ENCODE measurements at places on chromosomes 4 and X.

- DNase-seq: peak; percentile 1
These were observed 104.0 kb downstream of the MAD2L1 start for GRCh38 chr4:119962631-119963030.

DNA sequence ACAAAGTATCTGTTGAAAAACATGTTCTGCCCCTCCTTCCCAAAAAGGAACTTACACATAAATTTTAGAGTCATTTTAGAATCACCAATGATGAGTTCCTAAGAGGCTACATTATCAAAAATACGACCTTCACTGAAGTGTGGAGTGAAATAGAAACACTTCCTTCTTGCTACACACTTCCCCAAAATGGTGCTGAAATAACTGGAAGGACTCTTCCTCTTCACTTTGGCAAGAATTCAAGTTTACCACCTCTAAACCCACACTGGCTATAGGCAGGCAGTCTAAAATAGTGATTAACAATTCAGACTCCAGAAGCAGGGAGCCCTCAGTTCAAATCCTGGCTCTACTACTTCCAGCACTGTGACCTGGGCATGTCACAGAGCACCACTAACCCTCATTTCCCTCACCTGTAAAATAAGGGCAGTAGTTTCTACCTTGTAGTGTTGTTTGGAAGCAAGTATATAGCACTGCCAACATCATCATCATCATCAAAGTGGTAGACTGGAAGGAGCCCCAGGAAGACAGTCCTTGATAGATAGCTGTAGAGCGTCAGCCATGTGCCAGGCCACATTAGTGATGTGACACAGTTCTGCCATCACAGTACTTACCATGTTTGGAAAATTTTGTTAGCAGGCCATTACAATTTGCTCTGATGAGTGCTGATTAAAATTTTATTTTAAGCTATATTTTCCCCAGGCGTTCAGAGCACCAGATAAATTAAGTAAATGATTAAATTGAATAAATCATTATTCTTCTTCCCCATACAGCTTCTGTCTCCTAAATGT lies 103.3 kb downstream of the PARM1 start:
- DNase-seq: no peak

- DNase-seq: no peak
These were observed 21.0 kb upstream of the ANAPC4 start for GRCh38 chr4:25356068-25356467.

- DNase-seq: peak; percentile 1
These were observed 209.5 kb downstream of the PARM1 start for GRCh38 chr4:75142382-75142781.

DNA sequence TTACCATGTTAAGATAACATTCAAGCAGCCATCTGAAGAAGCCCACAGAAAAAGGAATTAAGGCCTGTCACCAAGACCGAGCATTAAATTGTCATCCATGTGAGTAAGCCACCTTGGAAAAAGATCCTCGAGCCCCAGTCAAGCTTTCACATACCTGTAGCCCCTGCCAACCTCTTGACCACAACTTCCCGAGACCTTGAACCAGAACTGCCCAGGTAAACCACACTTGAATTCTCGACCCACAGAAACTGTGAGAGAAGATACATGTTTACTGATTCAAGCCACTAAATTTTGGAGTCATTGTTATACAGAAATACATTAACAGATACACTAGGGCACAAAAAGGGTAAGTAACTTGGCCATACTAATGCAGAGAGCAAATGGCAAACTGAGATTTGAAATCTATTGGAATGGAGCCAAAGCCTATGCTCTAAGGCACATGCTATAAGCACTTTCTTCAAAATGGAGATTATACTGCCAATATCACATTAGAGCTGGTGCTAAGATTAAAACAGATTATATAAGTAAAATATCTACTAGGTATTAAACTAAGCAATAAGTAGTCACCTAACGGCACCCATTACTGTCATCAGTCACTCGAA lies 49.5 kb downstream of the FAM13A start:
- DNase-seq: no peak

DNA sequence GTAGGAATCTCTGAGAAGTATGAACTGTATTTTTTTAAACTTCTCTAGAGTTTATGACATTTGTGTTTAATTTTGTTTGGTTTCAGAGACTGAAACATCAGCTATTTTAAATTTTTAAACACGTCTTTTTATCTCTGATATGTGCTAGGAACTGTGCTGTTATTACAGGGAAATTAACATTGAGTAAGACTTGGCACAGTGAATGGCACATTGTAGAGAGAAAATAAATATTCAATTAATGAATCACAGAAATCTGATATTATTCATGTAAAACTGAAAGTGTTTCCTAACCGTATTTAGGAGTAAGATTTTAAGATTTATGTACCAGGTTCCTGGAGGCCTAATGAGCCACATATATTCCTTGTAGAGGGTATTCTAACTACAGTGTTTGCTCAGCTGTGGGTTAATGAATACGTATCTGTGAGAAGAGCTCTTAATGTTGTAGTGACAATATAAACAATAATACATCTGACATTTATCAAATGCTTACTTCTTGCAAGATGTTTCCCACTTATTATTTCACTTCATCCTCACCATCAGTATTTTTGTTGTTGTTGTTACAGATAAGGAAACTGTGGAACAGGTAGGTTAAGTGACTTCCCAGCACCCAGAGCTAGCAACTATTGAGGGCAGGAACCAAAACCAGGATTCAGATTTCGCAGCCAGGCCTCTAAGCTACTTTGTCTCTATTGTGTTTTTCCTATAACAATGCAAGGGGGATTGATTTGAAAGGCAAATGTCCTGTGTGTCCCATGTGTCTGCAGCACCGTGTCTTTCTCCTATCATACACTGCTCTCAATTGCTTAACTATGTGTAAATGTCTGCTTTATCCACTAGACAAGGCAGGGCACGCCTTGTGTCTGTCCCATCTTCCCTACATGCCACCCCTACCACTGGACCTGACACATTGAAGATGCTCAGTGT lies 121.1 kb upstream of the FAM9C start:
- DNase-seq: peak; percentile 39

GRCh38 chr4:64014647-64015046 lies 394.6 kb downstream of the TECRL start:
- no peak for DNase-seq

DNA sequence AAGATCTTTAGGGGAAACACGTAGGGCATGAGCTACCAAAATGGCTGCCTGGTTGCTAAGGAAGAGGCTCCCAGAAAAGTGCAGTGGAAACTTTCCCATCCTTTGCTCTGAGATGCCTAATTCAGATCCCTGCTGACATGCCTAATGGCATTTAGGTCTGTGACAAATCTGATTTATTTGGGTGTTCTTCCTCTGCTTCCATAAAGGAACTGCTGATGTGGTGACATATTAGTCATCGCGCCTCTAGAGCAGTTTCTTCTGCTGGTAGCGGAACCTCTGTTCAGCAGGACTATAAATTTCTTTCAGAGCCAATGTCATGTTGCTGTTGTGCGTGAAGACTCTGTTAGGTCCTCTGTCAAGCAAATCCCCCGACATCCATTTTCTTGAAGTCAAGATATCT lies 310.0 kb downstream of the PDHA2 start:
- no peak for DNase-seq

DNA sequence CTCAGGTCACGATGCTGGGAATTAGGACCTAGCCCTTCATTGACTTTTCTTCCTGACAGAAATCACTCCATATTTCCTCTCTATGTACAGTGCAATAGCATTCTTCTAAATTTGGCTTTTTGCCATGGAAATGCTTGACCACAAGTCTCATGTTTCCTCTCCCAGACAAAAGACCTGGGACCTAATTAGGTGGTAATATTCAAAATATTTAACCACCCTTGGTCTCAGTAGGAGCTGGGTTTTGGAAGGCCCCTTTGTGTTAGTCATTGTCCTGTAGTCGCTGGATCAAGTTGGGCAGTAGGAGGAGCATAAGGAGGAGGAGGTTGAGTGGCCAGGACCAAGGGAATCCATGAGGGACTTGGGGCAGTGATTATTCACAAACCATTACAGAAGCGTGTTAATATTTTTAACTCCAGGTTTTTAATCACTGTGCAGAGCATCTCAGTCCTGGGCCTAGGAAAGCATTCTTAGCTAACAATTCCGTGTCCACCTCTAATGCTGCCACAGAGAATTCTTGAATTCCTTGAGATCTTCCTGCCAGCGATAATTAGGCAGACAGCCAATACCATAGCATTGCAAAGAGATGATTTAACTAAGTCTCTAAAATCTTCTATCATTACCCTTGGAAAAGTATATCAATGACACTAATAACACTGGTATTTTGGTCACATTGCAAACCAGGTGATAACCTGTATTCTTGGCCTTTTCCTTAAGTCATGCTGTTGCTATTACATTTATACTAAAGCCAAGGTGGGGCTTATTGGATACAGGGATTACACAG lies 25.0 kb upstream of the SHROOM4 start:
- DNase-seq: peak; percentile 2
